ENCODE measurements at places on chromosomes 5 and 9.

GRCh38 chr9:89915187-89915586 lies 310.4 kb downstream of the GADD45G start:
- no peak for DNase-seq

DNA sequence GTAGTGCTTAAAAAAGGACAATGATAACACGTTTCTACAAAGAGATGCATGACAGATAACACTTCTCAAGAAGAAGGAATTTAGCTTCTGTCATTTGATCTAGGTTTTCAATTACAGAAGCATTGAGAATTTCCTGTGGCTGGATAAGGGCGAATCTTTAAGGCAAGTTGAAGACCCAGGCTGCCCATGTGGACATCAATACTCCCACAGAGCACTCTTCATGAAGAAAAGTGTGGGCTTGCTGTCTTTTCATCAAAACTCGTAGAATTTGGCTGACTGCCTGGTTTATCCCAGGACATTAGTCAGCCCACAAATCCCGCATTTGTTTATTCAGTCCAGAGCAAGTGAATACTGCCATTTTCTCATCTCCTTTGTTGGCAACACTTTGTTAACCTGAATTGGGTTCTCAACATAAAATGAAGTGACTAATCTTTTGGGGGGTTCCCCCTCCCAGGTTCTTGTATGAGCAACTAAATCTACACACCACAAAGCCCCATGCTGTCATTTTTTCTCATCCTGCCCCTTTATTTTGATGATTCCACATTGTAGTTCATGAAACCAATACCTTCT lies 43.4 kb upstream of the CDKN2B start:
- DNase-seq: no peak

DNA sequence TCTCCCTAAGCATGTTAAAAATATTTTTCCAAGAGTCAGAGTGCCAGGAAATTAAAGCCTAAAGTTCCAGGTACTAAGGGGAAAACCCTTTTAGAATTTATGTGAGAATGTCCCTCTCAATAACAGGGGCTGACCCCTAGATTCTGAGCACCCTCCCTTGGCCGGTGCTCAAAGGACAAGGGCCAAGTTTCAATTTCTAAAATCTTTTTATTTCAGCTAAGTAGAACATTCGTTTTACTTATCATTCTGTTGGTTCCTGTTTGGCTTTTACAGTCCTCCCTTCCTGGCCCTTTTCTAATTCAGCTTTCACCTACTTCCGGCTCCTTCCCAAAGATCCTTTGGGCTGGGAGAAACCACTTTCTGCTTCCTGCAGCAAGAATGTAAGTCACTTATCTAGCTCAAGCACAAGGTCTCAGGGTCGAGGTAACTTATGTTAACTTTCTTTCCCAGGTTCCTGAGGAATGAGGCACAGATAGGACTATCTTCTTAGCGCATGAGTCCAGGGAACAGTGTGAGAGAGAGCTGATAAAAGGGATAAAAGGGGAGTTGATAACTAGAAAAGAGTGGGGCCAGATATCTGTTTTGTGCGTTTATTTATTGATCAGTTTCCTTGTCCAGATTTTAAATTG lies 34.6 kb upstream of the F2RL2 start:
- DNase-seq: no peak

DNA sequence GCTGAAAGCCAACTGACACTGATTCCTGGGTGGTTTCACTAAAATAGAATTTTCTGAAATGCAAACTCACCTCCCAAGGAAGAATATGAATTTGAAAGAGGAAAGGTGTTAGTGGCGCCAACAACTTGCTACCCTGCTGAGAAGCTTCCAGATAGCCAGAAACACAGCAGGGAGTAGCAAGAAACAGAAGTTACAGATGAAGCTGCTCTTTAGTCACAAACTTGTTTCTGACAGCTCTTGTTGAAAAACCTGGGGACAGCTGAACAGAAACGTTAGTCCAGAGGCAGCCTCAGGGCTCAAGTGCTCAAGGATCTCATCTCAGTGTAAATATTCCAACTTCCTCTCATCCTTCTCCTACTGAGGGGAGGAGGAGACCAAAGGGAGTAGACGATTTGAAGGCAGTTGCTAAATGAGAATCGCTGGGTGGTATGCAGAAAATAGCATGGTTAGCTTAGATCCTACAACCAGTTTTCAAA lies 184.1 kb downstream of the PDE4D start:
- DNase-seq: no peak

DNA sequence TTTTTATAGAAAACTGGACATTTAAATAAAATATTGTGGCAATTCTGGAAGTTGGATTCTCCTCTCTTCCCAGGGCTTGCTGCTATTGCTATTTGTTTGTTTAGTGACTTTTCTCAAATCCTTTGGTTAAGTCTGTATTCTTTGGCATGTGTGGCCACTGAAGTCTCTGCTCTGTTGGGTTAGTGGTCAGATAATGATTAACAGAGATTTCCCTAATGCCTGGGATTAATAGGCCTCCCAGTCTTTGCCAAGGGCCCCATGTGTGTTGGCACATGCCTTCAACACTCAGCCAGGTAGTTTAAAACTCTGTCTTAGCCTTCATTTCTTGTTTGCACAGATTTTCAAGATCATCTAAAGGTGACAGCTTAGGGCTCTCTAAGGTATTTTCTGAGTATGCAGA lies 92.8 kb upstream of the EPB41L4A start:
- DNase-seq: no peak

- DNase-seq: no peak
These were observed 30.1 kb upstream of the PRDM12 start for GRCh38 chr9:130634191-130634768.

DNA sequence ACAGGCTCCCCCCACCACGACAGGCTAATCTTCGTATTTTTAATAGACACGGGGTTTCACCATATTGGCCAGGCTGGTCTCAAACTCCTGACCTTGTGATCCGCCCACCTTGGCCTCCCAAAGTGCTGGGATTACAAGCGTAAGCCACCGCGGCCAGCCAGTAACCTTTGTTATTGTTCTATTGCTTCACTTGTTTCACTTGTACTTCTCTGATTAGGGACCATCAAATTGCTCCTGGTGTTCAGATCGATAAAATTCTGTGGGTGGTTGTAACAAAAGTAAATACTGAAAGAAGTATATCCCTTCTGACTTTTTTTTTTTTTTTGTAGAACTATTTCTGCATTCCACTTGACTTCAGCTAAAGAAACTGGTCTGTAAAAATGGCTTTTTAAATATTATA lies 445.5 kb upstream of the CDH10 start:
- no peak for DNase-seq

- DNase-seq: no peak
These were observed 34.7 kb downstream of the SHOC1 start for GRCh38 chr9:111759762-111760639.

GRCh38 chr5:1096838-1097237 lies 15.0 kb downstream of the SLC12A7 start:
- DNase-seq: no peak

- no peak for DNase-seq
These were observed 23.1 kb downstream of the CXXC5 start for GRCh38 chr5:139671096-139671841.

DNA sequence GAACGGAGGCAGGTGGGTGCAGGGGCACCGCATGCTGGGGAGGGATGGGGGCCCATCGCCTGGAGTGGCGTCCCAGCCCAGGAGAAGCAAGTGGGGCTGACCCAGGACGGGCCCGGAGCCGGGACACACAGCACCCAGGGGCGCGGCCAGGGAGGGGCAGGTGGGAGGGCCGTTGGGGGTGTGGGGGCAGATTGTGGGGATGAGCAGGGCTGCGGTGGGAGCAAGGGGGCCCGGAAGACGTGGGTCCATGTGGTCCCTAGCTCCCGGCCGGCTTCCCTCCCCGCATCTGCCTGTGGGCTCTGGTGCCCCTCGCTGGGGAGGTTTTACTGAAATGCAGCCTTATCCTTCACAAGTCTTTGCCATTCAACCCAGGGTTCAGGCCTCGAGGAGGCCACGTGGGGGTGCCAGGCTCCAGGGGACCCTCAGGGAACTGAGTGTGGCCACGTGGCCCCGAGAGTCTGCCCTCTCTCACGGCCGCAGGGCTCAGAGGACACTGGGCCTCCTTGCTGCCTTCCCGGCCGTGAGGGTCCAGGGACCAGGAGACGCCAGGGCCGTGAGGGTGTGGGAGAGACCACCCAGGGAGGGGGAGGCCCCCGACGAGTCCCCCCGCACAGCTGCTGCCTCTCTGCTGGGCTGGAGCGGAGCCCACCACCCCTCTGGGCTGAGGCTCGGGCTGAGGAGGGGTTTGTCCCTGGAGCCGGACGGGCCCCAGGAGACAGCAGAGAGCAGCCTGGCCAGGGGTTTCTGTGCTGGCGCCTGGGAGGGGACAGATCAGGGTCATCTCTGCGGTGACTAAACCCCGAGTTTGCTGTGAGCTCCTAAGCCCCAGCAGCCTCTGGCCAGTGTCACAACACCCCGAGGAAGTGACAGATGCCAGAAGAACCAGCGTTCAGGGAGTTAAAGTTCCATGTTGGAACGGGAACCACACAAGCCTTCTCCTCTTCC lies 35.2 kb downstream of the SLC9A3 start:
- DNase-seq: no peak

DNA sequence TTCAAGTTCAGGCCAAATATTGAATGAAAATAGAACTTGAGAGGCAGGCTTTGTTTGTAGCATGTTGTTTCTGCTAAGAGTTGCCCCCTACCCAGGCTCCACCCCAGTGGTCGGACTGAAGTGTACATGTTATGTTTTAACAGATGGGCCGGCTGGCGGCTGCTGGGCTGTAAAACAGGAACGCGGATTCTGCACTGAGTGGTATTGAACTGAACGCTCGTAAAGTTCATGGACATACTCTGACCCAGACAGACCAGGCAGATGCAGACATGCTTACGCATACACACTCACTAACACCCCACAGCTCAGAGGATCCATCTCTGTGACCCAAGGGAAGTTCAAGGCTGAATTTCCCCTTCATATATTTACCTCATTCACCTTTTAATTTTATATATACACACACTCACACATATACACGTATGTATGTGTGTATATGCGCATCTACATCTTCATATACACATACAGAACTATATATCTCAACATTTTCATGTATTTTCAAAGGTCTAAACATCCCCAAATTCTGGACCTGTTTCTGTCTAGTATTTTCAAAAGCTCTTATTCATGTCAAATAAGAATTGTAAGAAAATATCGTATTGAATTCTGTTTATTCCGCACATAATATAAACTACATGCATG lies 1.4 kb downstream of the MARCHF3 start:
- DNase-seq: no peak

- no peak for DNase-seq
These were observed 843 bp downstream of the BSPRY start for GRCh38 chr9:113350107-113350661.

GRCh38 chr5:40518485-40518917 lies 161.2 kb upstream of the PTGER4 start:
- DNase-seq: no peak

DNA sequence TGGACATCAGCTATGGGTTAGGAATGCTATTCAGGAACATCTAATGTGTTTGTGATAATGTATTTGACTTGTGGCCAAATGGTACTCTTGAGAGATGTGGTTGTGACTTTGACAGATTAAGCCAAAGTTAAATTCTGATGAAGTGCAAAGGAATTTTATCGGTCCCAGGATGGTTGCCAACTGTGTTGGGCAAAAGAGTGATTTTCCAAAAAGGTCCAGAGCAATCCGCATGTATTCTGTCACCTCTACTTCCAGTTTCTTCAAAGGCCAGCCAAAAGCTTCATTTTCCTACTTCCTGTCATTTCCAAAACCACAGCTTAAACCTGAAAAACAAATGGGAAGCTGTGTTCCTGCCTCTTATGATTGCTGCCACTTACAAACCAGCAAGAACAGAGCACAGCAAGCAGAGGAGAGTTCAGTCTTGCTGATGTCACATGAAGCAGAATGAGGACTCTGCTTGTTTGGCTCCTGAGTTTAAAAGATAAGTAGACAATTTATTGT lies 59.8 kb downstream of the MARCHF3 start:
- DNase-seq: no peak

DNA sequence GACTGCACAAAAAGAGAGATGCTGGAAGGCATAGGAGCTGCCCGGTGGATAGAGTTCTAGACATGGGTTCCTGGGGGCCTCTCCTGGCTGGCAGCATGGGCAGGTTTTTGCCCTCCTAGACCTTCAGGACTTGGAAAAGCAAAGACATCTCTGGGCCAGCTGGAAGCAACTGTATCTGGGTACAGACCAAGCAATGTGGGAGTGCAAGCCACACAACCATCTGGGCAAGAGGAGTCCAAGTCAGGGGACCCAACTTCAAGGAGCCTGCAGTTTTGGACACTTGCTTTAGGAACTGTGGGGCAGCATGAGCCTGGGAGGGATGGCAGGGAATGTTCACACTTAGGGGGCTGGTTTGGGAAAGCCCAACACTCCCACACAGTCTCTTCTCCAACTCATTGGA lies 323.3 kb downstream of the GADD45G start:
- no peak for DNase-seq
